ENCODE measurements at places on chromosomes 2 and 18.

GRCh38 chr2:74212702-74213410 is 14.4 kb downstream of the MTHFD2 start:
- DNase-seq: no peak

DNA sequence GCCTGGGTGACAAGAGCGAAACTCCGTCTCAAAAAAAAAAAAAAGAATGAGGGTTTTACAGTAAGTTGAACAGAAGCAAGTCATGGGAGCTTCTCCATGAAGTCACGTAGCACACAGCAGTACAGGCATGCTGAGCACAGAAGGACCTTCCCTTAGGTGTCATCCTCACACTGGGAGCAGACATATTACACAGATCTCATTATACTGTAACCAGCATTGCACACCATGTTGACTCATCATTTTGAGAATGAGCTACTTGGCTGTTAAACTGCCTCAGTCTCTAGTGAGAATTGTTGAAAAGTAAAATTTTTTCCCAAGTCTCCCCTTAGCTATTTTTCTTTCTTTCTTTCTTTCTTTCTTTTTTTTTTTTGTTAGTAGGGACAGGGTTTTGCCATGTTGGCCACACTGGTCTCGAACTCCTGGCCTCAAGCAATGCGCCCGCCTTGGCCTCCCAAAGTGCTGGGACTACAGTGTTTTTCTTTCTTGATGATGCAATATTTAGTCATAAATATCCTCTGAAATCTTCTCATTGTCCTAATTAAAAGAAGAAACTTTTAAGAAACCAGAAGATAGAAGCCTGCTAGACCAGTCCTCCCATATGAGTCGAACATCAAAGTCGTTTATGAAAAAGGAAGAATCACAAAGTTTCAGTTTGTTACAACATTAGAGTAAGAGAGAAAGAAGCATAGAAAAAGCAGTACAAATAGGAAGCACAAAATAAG is 37.9 kb upstream of the PPP1CB start:
- peak; percentile 5 for DNase-seq

- no peak for DNase-seq
Measured at GRCh38 chr2:19554520-19554919, 196.1 kb upstream of the OSR1 start.

- no peak for DNase-seq
Measured at GRCh38 chr2:170044751-170045478, 133.0 kb upstream of the MYO3B start.

DNA sequence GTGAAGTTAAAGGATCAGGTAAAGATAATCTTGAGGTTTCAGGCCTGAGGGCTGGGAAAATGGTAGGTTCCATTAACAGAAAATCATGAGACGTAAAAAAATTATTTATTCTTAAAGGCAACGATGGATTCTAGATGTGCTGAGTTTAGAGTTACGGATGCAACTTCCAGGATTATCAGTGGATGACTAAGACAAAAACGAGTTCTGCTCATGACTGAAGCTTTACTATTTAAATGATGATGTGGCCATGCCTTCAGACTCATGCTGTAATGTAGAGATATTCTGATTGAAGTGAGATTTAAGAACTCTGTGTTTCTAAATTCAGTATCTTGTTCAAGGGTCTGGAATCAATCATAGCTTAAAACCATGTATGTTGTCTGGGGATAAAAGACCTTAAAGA is 5.0 kb downstream of the TMEM237 start:
- DNase-seq: no peak

GRCh38 chr2:127293386-127293747 is 577 bp downstream of the ERCC3 start:
- DNase-seq: peak; percentile 3

GRCh38 chr2:187775196-187775595 is 221.0 kb upstream of the TFPI start:
- no peak for DNase-seq

GRCh38 chr2:223797037-223797436 is 40.3 kb downstream of the AP1S3 start:
- DNase-seq: no peak

- DNase-seq: peak; percentile 78
Measured at GRCh38 chr2:46032996-46033395, 264.2 kb upstream of the EPAS1 start.

DNA sequence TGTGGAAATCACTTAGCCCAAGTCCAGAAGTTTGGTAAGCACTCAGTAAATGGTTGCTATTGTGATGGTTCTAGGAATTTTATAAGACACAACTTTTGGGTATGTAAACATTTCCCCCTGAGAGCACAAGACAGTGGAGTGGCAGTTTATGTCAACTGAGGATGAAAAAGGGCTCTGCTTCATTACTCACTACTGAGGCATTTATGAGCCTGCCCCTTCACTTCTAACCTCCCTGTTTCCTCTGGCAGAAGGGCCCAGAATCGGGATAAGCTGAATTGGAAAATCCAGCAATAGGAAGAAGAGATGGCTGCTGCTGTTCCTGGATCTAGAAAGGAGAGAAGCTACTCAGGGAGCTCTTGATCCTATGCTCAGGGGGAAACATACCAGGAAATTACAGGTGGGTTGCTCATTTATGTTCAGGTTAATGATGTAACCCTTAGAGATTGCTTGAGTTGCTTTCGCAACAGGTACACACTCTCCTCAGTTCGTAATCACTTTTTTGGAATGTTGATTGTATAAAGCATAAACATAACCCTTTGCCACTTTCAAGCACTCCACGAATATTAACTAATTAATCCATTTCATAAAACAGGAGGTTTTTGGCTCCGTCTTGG is 46.3 kb downstream of the ADCYAP1 start:
- DNase-seq: no peak

DNA sequence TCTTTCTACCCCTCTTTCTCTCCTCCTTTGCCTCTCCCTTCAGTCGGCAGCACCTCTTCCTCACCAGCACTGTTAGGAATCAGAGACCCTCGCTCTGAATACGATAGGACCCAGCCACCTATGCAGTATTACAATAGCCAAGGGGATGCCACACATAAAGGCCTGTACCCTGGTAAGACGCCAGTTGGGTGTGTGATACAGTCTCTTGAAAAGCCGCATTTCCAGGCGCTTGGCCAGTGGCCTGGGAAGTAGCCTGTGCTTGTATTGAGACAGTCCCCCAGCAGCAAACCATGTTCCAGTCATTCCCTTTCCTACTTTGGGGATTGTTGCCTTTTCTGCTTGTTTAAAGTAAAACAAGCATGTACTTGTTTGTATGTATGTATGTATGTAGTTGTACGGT is 118.4 kb upstream of the DAPL1 start:
- DNase-seq: no peak

Data from stimulated activated CD4-positive, alpha-beta T cell treated with anti-CD3 and anti-CD28 coated beads, Interleukin-1b, Interleukin-23, amount 100 ng/mL, for 48 hours (primary cell).